ENCODE measurements at places on chromosomes 7 and 10. TPM values are rescaled to one million over a fixed set of nuclear protein-coding genes. Genes with fewer than 3 reads are reported as not detected.

Gene HMX3
- not detected for total RNA-seq

DNA sequence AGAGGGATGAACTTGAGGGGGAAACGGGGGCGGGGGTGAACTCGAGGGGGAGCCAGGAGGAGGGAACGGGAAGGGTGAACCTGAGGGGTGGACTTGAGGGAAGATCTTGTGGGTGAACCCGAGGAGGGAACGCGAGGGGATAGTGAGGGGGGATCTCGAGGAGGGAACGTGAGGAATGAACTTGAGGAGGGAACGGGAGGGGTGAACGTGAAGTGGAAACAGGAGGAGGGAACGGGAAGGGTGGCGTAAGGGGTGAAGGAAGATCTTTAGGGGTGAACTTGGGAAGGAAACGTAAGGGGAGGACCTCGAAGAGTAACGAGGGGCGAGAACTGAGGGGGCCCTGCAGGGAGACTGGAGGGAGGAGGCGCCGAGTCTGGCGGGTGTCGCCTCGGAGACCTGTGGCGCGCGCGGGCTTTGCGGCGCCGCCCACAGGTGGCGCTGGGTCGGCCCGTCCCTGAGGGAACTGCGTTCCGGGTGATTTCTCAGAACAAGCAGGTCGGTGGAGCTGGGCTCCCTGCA, 651 bp downstream of the MYO3A start:
- DNase-seq: no peak

Gene VWA2
- total RNA-seq: 15.7 TPM

- DNase-seq: no peak
Measured at GRCh38 chr7:39212876-39213275, 235.2 kb downstream of the POU6F2 start.

Gene GNGT1
- not detected for total RNA-seq

Gene ARID5B
- 69.9 TPM for total RNA-seq

Gene VSTM4
- total RNA-seq: 4.7 TPM

DNA sequence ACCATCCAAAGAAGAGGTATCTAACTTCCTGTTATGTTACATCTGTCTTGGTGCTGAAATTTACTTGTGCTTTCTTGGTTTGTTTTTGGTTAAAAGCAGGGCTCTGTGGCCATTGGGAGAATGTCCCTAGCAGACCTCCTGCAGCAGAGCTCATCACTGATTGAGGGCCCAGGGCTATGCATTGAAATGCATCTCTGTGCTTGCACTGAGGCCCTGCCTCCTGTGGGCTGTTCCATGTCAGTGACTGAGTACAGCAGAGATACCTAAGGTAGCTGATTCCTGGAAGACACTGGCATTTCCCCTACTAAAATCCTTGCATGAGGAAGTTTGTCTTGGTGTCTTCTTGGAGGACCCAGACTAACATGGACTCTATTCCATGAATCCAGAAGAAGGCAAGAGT, 213.9 kb downstream of the FRMD4A start:
- no peak for DNase-seq

DNA sequence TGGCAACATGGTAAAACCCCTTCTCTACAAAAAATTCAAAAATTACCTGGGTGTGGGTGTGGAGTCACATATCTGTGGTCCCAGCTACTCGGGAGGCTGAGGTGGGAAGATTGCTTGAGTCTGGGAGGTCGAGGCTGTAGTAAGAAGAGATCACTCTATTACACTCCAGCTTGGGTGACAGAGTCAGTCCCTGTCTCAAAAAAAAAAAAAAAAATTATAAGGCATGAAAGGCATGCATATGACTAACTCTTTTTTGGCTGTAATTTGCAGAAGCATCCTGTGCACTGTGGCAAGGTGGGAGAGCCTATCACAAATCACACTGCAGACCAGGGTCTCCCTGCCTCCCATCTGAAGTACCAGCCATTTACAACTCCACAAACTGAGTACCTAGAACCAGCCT, 14.1 kb upstream of the MYPN start:
- DNase-seq: no peak

Gene FZD1
- total RNA-seq: 23.1 TPM

DNA sequence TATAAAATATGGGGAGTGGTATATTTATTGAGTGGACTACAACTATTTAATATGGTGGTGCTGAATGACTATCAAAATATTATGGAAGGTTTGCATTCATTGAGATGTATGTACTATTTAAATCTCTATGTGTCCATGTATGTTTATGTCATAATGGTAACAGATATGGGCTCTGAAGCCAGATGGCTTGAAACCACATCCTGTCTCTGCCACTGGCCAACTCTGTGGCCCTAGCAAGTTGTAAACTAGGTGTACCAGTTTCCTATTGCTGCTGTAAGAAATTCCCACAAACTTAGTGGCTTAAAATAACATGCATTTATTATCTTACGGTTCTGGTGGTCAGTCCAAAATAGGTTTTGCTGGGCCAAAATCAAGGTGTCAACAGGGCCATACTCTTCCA, 198.1 kb upstream of the NFE2L3 start:
- no peak for DNase-seq

Gene CFAP70
- total RNA-seq: 2.8 TPM

Gene AKR1C1
- total RNA-seq: 61.7 TPM

DNA sequence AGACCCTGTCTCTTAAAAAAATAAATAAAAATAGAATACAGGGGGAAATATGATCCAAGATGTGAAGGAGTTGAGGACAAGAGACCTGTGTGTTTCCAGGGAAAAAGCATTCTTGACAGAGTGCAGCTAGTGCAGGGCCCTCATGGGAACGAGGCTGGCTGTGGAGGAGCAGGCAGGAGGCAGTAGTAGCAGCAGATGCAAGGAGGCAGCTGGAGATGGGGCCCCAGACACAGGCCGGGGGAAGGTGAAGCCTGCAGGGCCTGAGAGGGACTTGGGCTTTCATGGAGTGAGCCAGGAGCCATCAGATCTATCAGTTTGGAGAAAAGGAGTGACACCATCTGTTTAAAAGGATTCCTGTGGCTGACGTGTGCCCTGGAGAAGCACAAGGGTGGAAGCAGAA, 71.4 kb upstream of the ZNF438 start:
- no peak for DNase-seq

Gene CCDC146
- 17.4 TPM for total RNA-seq

- no peak for DNase-seq
Measured at GRCh38 chr10:27153845-27154193, 365 bp downstream of the YME1L1 start.

GRCh38 chr10:69866688-69867461, 65.2 kb downstream of the COL13A1 start:
- DNase-seq: no peak

DNA sequence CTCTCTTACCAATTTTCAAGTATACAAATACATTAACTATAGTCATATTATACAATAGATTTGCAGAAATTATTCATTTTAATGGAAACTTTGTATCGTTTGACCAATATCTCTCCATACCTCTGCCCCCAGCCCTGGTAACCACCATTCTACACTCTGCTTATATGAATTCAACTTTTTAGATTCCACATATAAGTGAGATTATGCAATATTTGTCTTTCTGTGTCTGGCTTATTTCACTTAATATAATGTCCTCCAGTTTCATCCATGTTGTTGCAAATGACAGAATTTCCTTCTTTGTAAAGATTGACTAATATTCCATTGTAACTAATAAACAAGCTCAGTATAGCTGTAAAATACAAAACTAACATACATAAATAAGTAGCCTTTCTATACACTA, 55.4 kb downstream of the A1CF start:
- no peak for DNase-seq

Gene TMEM176B
- total RNA-seq: 6.5 TPM

DNA sequence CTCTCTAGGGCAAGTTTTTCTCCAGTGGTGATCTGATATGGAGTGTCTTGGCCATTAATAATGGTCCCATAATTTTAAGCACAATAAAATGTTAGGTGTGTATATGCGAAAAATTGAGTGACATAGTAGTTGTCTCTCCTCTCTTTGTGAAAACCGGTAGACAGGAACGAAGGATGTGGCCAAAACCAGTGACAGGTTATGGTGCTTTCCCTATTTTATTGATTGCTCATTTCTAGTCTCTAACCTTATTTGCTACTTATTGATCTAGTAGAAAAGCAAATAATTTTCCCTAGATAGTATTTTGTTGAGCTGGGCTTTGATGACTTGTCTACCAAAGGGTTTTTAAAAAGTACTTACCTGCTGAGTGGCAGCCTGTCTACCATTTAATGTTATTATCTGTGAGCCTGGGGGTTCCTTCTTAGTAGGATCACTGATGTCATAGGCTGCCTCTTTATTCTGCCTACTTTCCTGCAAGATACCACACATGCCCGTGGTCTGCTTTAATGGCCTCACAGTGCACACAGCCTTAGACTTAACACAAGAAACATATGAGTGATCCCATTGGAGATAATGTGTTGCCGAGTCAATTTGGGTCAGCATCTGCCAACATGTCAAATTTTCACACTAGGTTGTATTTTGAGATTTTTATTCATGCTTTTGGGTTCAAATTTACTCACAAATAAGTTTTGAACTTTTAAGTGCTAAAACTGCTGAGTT, 100.0 kb downstream of the AUTS2 start:
- DNase-seq: no peak

Gene FKBP6
- not detected for total RNA-seq

Gene EBLN1
- not detected for total RNA-seq

Gene TEX47
- total RNA-seq: not detected

Gene NUTM2E
- total RNA-seq: not detected

Gene GBX1
- total RNA-seq: not detected

Gene ZNF716
- not detected for total RNA-seq

DNA sequence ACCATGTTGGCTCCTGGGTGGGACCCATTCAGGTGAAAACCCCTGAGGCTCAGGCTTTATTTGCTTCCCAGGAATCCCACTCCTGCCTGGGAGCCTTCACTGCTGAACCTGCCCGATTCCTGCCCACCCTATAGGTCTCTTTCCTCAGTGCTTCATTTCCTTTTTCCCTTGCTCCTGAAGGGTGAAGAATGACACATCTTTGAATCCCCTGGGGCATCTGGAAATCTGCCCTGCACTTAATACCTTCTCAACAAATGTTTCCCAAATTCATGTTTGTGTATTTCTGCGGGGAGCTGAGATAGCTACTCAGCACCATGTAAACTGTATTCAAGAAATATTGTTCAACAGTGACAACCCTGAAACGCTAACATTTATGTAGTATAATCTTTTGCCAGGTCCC, 10.3 kb upstream of the PCBD1 start:
- no peak for DNase-seq

GRCh38 chr7:104793066-104793465, 220.9 kb upstream of the KMT2E start:
- DNase-seq: no peak

All from suprapubic skin (tissue), 4 donors.